A549 (cell line): ENCODE measurements at places on chromosomes 7 and 10.

DNA sequence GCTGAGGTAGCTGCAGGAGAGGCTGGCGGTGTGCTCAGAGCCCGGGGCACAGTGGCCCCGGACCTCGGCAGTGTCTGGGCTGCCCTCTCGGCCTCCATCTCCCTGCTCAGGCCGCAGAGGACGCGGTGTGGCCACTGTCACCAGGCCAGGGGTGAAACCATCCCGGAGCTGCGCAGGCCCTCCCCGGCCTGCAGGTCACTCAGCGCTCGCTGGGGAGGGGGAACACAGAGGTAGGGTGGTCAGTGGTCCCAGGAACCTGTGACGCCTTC is 49.8 kb upstream of the DAGLB start:
- DNase-seq, result no peak

DNA sequence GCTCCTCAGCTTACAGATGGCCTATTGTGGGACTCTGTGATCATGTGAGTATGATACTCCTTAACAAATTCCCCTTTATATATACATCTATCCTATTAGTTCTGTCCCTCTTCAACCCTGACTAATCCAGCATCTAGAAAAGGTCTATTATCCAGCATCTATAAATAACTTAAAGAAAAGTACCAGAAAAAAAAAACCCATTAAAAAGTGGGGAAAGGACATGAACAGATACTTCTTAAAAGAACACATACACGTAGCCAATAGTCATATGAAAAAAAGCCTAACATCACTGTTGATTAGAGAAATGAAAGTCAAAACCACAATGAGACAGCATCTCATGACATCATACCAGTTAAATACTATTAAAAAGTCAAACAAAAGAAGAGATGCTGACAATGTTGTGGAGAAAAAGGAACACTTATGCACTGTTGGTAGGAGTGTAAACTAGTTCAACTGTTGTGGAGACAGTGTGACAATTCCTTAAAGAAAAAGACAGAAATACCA is 549.5 kb upstream of the GRM3 start:
- DNase-seq, result no peak

DNA sequence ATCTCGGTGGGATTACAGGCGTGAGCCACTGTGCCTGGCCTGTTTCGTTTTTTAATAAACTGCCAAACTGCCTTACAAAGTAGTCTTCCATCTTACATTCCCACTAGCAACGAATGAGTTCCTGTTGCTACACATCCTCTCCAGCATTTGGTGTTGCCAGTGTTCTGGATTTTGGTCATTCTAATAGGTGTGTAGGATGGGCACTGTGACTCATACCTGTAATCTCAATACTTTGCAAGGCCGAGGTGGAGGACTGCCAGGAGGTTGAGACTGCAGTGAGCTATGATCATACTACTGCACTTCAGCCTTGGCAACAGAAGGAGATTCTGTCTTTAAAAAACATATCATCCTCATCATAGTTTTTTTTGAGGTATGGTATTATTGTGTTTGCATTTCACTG is 21.4 kb upstream of the RSBN1L start:
- DNase-seq, result no peak

GRCh38 chr7:155388561-155388960 is 69.4 kb upstream of the EN2 start:
- no peak for DNase-seq
